Activated CD4-positive, alpha-beta memory T cell treated with anti-CD3 and anti-CD28 coated beads, Interleukin-2, amount 10 ng/mL, durations not matched to agents 7 days and 5 days (primary cell): ENCODE measurements at places on chromosomes 7 and 10. TPM values are rescaled to one million over a fixed set of nuclear protein-coding genes. Genes with fewer than 3 reads are reported as not detected.

COL17A1 gene
- total RNA-seq: not detected

RINT1 gene
- 20.5 TPM for total RNA-seq

CFTR gene
- total RNA-seq: not detected

GRCh38 chr10:90133606-90134005, 432.2 kb downstream of the KIF20B start:
- no peaks in the 10 kb centered on the region for H3K4me1 ChIP-seq
- H3K27ac ChIP-seq: no peak overlapping the region
- no peak for DNase-seq

- no peaks in the 10 kb centered on the region for H3K27me3 ChIP-seq
- DNase-seq: no peak
- H3K27ac ChIP-seq: no peak overlapping the region
- no peak overlapping the region for H3K4me3 ChIP-seq
Observed at GRCh38 chr7:107700570-107700969, 39.9 kb downstream of the SLC26A4 start.

GRCh38 chr7:70498232-70498992, 633.5 kb upstream of the GALNT17 start:
- H3K27ac ChIP-seq: no peak overlapping the region
- no peaks in the 10 kb centered on the region for H3K4me1 ChIP-seq
- no peak for DNase-seq
- no peak overlapping the region for H3K4me3 ChIP-seq

NPSR1 gene
- not detected for total RNA-seq

DNA sequence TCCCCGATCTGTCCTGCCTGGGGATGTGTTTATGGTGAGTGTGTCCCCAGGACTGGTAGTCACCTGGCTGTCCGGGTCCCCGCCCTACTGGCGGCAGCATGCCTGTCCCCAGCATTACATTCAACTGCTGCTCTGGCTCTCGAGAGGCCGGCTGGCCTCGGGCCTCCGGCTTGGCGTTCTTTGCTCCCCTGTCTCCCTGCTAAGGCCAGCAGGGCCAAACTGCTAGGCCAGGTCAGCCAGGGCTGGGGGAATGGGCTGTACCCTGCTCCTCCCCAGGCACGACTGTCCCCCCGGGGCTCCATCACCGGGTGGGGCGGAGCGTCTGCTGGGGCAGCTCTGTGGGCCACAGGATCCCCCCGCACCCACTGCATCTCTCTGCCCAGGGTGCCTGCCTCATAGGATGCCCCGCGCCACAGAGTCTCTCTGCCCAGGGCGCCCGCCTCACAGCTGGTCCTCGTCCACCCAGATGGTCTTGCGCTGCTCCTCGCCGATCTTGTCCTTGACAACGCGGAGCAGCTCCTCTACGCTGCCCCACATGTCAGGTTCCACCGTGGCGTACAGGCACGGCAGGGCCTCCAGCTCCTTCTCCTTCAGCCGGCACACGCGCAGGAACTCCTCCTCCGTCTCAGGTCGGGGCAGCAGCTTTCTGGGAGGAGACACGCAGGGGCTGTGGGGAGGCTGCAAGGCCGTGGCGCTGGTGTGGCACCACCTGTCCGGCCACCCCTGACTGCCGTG, 62.3 kb upstream of the GNA12 start:
- peaks cover 26% of the 10 kb centered on the region for H3K4me1 ChIP-seq
- H3K27ac ChIP-seq: peak overlapping the region; percentile 54
- H3K36me3 ChIP-seq: peaks cover 68% of the 10 kb centered on the region
- no peak for DNase-seq
- no peak overlapping the region for H3K4me3 ChIP-seq

DNA sequence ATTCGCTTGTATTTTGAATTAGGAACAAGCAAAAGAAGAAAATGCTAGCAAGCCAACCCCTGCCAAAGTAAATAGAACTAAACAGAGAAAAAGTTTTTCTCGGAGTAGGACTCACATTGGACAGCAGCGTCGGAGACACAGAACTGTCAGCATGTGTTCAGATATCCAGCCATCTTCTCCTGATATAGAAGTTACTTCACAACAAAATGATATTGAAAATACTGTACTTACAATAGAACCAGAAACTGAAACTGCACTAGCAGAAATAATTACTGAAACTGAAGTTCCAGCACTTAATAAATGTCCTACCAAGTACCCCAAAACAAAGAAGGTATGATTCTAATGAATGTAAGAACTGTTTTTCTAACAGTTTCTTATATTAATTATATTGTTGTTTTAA, 87.9 kb downstream of the KMT2E start:
- H3K4me3 ChIP-seq: no peak overlapping the region
- H3K36me3 ChIP-seq: peaks cover 72% of the 10 kb centered on the region
- no peak for DNase-seq
- H3K4me1 ChIP-seq: peaks cover 56% of the 10 kb centered on the region

TMEM273 gene
- 100 TPM for total RNA-seq

ITIH5 gene
- total RNA-seq: not detected

CUL2 gene
- total RNA-seq: 30.6 TPM

CLRN3 gene
- total RNA-seq: not detected

GPR26 gene
- not detected for total RNA-seq

MCM10 gene
- 40.7 TPM for total RNA-seq

CPA5 gene
- total RNA-seq: not detected

DNA sequence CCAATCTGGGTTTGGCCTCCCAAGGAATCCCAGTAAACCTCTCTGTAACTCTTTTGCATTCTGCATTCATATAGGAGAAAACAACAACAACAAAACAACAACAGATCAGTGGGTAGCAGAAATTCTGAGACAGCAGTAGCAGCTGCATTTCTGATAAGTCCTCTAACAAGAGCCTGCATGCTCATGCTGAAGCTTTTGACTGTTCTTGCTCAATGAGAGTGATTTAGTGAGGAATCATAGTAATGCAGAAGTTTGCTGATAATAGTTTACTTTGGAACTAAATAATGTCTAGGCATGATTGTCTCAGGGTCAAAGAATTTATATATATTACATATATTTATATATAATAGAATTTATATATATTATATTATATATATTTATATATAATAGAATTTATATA, 35.2 kb downstream of the BMPER start:
- no peak for DNase-seq
- H3K4me3 ChIP-seq: no peak overlapping the region
- H3K27me3 ChIP-seq: no peaks in the 10 kb centered on the region
- no peaks in the 10 kb centered on the region for H3K36me3 ChIP-seq

DNA sequence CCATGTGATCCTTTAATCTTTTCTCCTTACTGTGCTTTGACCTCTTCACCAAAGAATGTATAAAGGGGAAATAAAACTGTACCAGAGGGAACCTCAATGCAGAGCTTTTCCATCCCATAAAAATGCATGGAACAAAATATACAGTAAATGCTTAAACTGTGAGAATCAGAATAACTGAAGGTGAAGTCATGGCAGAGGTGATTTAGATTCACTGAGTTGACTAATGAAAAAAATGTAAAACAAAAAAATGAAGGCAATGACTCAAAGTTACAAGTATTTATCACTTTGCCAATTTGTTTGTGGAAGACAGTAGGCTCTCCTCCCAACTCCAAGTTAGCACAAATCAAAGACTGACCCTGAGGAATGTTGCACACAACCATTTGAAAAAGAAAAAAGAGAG, 1331.6 kb upstream of the SORCS1 start:
- H3K36me3 ChIP-seq: no peaks in the 10 kb centered on the region
- no peak overlapping the region for H3K27ac ChIP-seq
- no peak for DNase-seq
- H3K27me3 ChIP-seq: no peaks in the 10 kb centered on the region

DNA sequence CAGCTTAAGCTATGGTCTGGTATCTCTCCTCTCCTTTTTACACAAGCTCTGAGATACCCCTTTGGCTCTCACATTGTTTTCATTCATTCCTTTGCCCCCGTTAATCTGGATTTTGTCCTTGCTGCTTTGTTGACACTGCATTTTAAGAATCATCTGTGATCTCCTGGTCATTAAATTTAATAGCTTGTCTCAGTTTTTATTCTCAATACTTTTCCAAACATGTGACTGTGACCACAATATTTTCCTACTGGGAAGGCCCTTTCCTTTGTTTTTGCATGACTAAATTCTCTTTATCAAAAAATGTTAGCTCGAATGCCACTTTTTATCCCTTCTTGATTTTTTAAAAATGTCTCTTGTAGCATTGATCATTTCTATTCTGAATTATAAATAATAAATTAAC, 171.2 kb downstream of the SUGCT start:
- H3K27ac ChIP-seq: no peak overlapping the region
- H3K36me3 ChIP-seq: no peaks in the 10 kb centered on the region
- no peaks in the 10 kb centered on the region for H3K27me3 ChIP-seq

ENTPD1 gene
- total RNA-seq: 33.3 TPM

- DNase-seq: no peak
- H3K4me3 ChIP-seq: no peak overlapping the region
- H3K27me3 ChIP-seq: no peaks in the 10 kb centered on the region
- no peaks in the 10 kb centered on the region for H3K36me3 ChIP-seq
Observed at GRCh38 chr10:124323806-124324205, 94.9 kb downstream of the OAT start.

LRRC18 gene
- total RNA-seq: not detected

IQUB gene
- total RNA-seq: not detected

ATOH7 gene
- not detected for total RNA-seq

GRCh38 chr7:51251290-51251689, 65.3 kb downstream of the COBL start:
- no peaks in the 10 kb centered on the region for H3K36me3 ChIP-seq
- no peak for DNase-seq
- no peak overlapping the region for H3K4me3 ChIP-seq
- H3K27ac ChIP-seq: no peak overlapping the region
- no peaks in the 10 kb centered on the region for H3K4me1 ChIP-seq

NXPH1 gene
- total RNA-seq: not detected

DNA sequence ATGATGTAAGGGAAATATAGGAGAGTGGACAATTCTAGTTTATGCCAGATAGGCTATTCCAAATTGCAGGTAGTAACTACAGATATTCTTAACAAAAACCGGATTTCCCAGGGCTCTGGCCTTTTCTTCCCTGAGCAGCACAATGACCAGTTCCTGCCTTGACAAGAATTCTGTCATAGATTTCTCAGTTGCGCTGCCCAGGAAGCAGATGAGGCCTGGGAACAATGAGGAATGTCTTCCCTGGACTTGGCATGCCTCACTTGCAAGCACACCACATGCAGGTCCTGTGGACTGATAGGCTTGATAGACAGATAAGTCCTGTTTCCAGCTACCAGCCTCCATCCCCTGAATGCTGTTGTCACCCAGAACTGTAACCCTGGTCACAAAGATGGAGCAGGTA, 174.5 kb upstream of the PRSS58 start:
- H3K27me3 ChIP-seq: peaks cover 3% of the 10 kb centered on the region
- peaks cover 34% of the 10 kb centered on the region for H3K4me1 ChIP-seq
- no peak overlapping the region for H3K27ac ChIP-seq
- H3K4me3 ChIP-seq: no peak overlapping the region
- no peaks in the 10 kb centered on the region for H3K36me3 ChIP-seq

GNAT3 gene
- total RNA-seq: not detected

GRCh38 chr10:132745971-132746370, 40.0 kb downstream of the NKX6-2 start:
- no peak for DNase-seq
- no peak overlapping the region for H3K27ac ChIP-seq
- no peak overlapping the region for H3K4me3 ChIP-seq
- no peaks in the 10 kb centered on the region for H3K27me3 ChIP-seq
- no peaks in the 10 kb centered on the region for H3K36me3 ChIP-seq

- H3K36me3 ChIP-seq: no peaks in the 10 kb centered on the region
- no peak overlapping the region for H3K4me3 ChIP-seq
- no peaks in the 10 kb centered on the region for H3K4me1 ChIP-seq
- no peak overlapping the region for H3K27ac ChIP-seq
Observed at GRCh38 chr7:43164757-43165156, 52.3 kb downstream of the HECW1 start.

DNA sequence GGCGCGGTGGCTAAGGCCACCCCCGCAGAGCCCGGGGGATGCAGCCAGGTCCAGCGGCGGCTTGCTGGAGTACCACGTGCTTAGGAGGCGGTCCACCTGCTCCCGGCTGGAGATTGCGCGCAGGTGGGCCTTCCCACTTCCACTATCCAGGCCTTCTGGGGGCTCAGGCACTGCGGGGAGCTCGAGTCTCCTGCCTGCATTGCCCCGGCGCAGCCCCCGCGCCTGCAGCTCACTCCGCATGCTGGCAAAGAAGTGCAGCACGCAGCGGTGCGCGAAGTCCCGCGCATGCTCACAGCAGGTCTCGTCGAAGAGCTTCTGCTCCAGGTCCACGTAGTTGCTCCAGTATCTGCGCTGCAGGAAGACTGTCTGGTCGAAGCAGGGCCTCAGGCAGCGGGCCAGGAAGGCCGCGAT, 5.8 kb downstream of the CALHM3 start:
- no peak for DNase-seq
- H3K4me1 ChIP-seq: peaks cover 70% of the 10 kb centered on the region
- no peak overlapping the region for H3K4me3 ChIP-seq
- H3K27ac ChIP-seq: peak overlapping the region; percentile 51

DNA sequence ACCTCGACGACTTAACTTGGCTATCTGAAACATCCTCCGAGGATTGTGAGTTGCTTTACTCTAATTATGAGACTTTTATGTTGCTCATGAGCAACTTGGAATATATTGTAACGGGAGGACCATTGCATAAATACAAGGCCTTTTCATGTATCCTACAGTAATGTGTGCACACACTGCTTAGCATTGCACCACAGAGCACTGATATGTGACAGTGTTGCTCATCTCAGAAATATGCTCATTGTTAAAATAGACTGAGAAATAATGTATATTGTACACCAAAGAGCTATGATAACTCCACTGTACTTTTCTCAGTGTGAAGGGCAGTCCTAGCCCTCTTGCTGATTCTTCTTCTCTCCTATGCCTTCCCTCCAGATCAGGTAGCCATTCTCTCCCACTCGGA, 102.8 kb upstream of the CDK13 start:
- H3K4me3 ChIP-seq: no peak overlapping the region
- no peaks in the 10 kb centered on the region for H3K4me1 ChIP-seq
- no peak for DNase-seq
- H3K36me3 ChIP-seq: no peaks in the 10 kb centered on the region
- H3K27me3 ChIP-seq: peaks cover 29% of the 10 kb centered on the region

- H3K4me1 ChIP-seq: no peaks in the 10 kb centered on the region
- DNase-seq: no peak
- no peak overlapping the region for H3K27ac ChIP-seq
- H3K36me3 ChIP-seq: no peaks in the 10 kb centered on the region
- peaks cover under 1% of the 10 kb centered on the region for H3K27me3 ChIP-seq
Observed at GRCh38 chr7:493661-494251, 25.9 kb downstream of the PDGFA start.

GRCh38 chr10:111836571-111836970, 347.0 kb downstream of the GPAM start:
- no peak for DNase-seq
- H3K36me3 ChIP-seq: no peaks in the 10 kb centered on the region
- no peak overlapping the region for H3K4me3 ChIP-seq
- H3K27ac ChIP-seq: no peak overlapping the region

- peaks cover 3% of the 10 kb centered on the region for H3K27me3 ChIP-seq
- no peak for DNase-seq
- H3K36me3 ChIP-seq: peaks cover 19% of the 10 kb centered on the region
- no peak overlapping the region for H3K4me3 ChIP-seq
Observed at GRCh38 chr7:100629117-100629716, 12.1 kb downstream of the TFR2 start.

GRCh38 chr10:13987446-13987845, 343.3 kb downstream of the FRMD4A start:
- no peak for DNase-seq
- no peak overlapping the region for H3K4me3 ChIP-seq
- no peaks in the 10 kb centered on the region for H3K27me3 ChIP-seq
- H3K27ac ChIP-seq: no peak overlapping the region
- peaks cover 4% of the 10 kb centered on the region for H3K4me1 ChIP-seq

TRIL gene
- not detected for total RNA-seq

GRCh38 chr10:98224509-98224908, 43.5 kb downstream of the LOXL4 start:
- H3K36me3 ChIP-seq: peaks cover 42% of the 10 kb centered on the region
- H3K27ac ChIP-seq: no peak overlapping the region
- no peak for DNase-seq
- no peak overlapping the region for H3K4me3 ChIP-seq
- H3K4me1 ChIP-seq: peaks cover 8% of the 10 kb centered on the region
- H3K27me3 ChIP-seq: no peaks in the 10 kb centered on the region

PNLIPRP3 gene
- not detected for total RNA-seq
